T-helper 2 cell treated with Interferon-gamma antibody and Interleukin-4, amounts not matched to agents 5 μg/mL and 100 μg/mL, for 36 hours (primary cell): ENCODE measurements at places on chromosomes 5 and 9.

DNA sequence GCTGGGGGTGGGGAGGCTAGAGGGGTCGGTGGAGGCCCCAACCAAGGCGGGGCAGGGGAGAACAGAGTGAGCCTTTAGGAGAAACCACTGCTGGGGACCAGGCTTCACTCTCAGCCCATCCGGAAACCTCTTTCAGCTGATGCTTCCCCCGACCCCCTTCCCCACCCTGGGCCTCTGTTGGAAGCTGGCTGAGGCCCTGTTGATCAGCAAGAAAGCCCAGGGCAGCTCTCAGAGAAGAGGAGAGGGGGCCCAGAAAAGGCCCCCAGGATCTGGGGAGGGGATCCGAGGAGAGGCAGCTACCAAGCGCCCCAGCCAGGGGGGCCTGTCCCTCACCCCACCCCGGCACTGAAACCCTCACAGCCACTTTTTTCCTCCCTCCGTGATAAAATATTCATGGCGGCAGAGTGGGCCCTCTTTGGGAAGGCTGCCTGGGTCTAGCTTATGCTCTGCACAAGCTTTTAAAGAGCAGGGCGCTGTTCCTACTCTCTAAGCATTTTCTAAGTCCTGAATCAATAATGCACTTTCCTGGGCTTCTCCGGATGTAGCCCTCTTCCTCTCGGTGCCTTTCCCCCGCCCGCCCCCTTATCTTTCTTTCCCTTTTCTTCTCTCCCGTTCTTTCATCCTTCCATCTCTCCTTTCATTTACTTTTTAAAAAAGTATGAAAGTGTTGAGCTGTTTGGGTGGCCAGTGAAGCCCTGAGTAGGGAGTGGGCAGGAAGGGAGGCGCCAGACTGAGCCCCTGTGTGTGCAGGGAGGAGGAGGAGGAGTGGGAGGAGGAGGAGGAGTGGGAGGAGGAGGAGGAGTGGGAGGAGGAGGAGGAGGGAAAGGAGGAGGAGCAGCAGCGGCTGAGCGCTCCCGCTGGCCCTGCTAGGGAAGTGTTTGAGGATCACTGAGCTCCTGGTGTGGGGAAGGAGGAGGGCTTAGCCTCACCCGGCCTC, 23.5 kb downstream of the NTNG2 start:
- H3K4me3 ChIP-seq, result no peak overlapping the region
- no peaks in the 10 kb centered on the region for H3K4me1 ChIP-seq
- H3K27me3 ChIP-seq, result peaks cover 10% of the 10 kb centered on the region
- H3K36me3 ChIP-seq, result no peaks in the 10 kb centered on the region

GRCh38 chr5:9251379-9251980, 294.4 kb downstream of the SEMA5A start:
- H3K36me3 ChIP-seq, result no peaks in the 10 kb centered on the region
- DNase-seq, result no peak
- no peaks in the 10 kb centered on the region for H3K27me3 ChIP-seq
- no peak overlapping the region for H3K27ac ChIP-seq

DNA sequence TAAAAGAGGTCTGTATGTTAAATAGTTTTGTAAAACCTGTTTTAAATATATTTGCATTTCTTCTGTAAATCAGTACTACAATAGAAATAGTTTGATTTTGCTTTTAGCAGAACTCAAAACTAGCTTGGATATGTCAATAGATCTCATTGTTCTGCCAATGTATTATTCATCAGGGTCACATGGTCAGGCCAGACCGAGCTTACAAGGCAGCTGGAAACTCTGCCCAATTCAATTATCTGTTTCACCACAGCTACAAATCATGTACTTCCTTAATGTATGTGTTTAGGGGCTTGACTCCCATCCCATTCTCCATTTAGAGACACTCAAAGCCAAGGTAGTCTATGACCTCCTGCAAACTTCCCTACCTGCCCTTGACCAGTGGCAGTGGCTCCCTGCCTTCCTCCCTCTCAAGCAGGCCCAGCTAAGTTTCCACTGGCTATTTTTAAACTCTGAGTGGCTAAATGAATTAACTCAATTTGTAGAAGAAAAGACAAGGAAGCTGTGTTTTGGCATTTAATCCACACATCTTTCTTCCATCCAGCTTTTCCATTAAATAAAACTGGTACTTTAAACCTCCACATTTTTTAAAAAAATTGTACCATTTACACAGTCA, 46.4 kb upstream of the SELENOP start:
- H3K27me3 ChIP-seq, result peaks cover 16% of the 10 kb centered on the region
- no peak overlapping the region for H3K27ac ChIP-seq
- no peak for DNase-seq
- H3K4me1 ChIP-seq, result peaks cover 2% of the 10 kb centered on the region

DNA sequence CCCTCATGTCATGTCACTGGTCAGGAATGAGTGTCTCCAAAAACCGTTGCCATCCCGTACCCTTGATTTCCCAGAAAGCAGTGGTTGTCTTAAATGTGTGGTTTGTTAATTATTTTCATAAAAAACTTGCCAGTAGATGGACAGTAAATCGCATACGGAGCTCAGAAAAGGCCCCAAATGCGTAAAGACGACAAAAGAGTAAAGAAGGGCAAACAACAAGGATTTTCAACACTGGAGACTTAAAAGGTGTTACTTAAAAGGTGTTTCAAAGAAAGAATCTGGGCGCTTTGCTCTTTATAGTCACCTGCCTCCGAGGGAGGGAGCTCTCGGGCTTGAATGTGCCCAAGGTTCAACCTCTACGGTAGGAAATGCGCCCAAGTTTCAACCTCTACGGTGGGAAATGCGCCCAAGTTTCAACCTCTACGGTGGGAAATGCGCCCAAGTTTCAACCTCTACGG, 734 bp downstream of the KIF27 start:
- no peak for DNase-seq
- H3K36me3 ChIP-seq, result peaks cover 2% of the 10 kb centered on the region
- H3K27ac ChIP-seq, result peak overlapping the region; percentile 90

DNA sequence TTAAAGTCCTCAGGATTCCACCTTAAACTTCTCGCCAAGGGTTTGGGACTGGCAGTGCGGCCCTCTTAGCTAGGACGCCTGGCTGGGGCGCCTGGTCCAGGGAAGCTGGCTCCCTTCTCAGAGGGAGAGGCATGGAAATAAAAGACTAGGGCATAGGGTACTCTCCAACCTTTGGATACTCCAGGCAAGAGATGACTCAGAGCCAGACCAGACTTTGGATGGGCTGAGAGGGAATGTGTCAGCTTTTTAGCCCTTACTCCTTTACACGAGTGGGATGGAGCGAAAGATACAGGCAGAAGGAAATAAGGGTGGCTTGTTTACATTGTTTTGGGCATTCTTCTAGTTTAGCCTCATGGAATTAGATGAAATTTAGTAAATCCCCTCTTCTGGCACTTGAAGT, 48.2 kb downstream of the IL31RA start:
- H3K27me3 ChIP-seq, result peaks cover 5% of the 10 kb centered on the region
- H3K36me3 ChIP-seq, result no peaks in the 10 kb centered on the region
- DNase-seq, result no peak
- H3K4me1 ChIP-seq, result peaks cover 34% of the 10 kb centered on the region
- no peak overlapping the region for H3K4me3 ChIP-seq

DNA sequence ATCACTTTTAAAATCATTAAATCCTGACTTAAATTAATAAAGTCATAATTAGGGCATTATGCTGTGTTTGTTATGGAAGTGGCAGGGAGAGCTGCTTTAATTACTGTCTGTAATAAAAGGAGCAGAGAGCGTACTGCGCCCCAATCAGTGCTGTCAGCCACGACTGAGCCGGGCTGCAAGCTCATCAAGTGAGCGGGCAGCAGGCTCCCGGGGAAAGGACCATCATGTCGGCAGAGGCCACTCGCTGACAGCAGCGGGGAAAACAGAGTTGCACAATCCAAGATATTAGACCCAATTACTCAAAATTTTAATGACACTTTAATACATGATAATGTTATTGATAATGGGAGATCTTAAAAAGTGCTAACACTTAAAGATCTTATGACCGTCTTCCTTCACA, 181.6 kb downstream of the AP3B1 start:
- peaks cover 19% of the 10 kb centered on the region for H3K36me3 ChIP-seq
- H3K4me3 ChIP-seq, result no peak overlapping the region
- no peak overlapping the region for H3K27ac ChIP-seq

GRCh38 chr5:176819476-176819875, 9.1 kb downstream of the UNC5A start:
- no peaks in the 10 kb centered on the region for H3K36me3 ChIP-seq
- H3K4me1 ChIP-seq, result peaks cover 7% of the 10 kb centered on the region
- no peak for DNase-seq
- no peak overlapping the region for H3K27ac ChIP-seq
- no peak overlapping the region for H3K4me3 ChIP-seq
- H3K27me3 ChIP-seq, result peaks cover 53% of the 10 kb centered on the region

- H3K36me3 ChIP-seq, result no peaks in the 10 kb centered on the region
- H3K4me3 ChIP-seq, result no peak overlapping the region
- DNase-seq, result no peak
- no peak overlapping the region for H3K27ac ChIP-seq
These were observed 215.3 kb downstream of the TLR4 start for GRCh38 chr9:117919538-117919937.

DNA sequence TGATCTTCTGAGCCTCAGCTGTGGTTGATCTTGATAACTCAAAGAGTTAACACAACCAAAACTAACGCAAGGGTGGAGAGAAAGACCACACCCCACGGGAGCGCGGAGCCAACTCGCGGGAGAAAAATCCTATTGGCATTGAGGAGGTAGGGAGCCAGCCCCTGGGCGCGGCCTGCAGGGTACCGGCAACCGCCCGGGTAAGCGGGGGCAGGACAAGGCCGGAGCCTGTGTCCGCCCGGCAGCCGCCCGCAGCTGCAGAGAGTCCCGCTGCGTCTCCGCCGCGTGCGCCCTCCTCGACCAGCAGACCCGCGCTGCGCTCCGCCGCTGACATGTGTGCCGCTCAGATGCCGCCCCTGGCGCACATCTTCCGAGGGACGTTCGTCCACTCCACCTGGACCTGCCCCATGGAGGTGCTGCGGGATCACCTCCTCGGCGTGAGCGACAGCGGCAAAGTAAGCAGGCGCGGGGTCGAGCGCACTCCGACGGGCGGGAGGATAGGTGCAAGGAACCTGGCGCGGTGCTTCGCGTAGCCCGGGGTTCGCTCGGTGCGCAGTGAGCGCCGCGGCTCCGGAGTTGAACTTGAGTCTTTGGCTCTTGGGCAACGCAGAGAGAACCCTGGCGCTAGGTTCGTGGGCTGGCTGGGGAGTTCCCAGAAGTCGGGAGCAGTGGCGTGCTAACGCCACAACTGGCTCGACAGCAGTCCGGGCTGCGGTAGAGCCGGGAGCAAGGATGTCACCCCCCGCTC, at the start of gene GDA:
Gene GDA (plus strand): TSS at position 210 of the 745 bp plus-strand sequence. CDS start 120 bp downstream, at position 330.
- no peaks in the 10 kb centered on the region for H3K36me3 ChIP-seq
- no peak within 1 kb of the TSS for H3K4me3 ChIP-seq
- no peaks in the 10 kb centered on the region for H3K4me1 ChIP-seq
- DNase-seq, result no peak

DNA sequence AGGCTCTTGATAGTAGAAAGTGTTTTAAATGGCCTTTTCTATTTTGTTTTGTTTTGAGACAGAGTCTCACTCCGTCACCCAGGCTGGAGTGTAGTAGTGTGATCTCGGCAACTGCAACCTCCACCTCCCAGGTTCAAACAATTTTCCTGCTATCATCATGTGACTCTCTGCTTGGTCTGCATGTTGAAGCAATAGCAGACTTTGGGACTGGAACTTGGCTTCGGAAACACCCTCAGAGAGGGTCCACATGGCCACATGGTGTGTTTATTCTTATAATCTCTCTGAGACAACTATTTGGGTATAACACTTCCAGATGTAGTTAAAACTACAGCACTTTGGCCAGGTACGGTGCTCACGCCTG, 10.9 kb downstream of the SLC1A1 start:
- no peak overlapping the region for H3K27ac ChIP-seq
- DNase-seq, result no peak
- H3K27me3 ChIP-seq, result peaks cover 4% of the 10 kb centered on the region
- H3K4me1 ChIP-seq, result no peaks in the 10 kb centered on the region

GRCh38 chr5:125836256-125836655, 587.0 kb upstream of the GRAMD2B start:
- no peak overlapping the region for H3K27ac ChIP-seq
- no peaks in the 10 kb centered on the region for H3K4me1 ChIP-seq

GRCh38 chr5:107541400-107541799, 129.3 kb downstream of the EFNA5 start:
- no peak for DNase-seq
- H3K36me3 ChIP-seq, result no peaks in the 10 kb centered on the region
- no peak overlapping the region for H3K4me3 ChIP-seq
- H3K27me3 ChIP-seq, result peaks cover 13% of the 10 kb centered on the region

DNA sequence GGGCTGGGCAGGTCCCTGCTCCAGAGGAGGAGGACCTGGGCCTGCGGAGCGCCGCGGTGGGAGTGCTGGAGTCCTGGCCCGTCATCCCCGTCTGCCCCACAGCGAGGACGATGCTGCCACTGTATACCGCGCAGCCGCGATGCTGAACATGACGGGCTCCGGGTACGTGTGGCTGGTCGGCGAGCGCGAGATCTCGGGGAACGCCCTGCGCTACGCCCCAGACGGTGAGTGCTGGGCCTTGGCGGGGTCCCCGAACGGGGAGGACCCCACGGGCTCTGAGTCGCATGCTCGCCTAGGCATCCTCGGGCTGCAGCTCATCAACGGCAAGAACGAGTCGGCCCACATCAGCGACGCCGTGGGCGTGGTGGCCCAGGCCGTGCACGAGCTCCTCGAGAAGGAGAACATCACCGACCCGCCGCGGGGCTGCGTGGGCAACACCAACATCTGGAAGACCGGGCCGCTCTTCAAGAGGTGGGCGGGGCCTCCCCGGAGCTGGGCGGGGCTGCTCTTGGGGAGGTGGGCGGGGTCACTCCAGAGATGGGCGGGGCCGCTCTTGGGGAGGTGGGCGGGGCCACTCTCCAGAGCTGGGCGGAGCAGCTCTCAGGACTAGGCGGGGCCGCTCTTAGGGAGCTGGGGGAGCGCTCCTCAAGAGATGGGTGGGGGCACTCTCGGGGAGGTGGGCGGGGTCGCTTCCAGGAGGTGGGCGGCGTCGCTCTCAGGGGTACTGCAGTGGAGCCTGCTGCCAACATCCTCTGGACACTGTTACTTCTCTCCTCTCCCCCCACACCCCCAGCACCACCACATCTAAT, 13.1 kb downstream of the LRRC26 start:
- H3K27ac ChIP-seq, result no peak overlapping the region
- no peaks in the 10 kb centered on the region for H3K36me3 ChIP-seq
- peaks cover 6% of the 10 kb centered on the region for H3K4me1 ChIP-seq
- H3K4me3 ChIP-seq, result peak overlapping the region; percentile 46
- peak; percentile 58 for DNase-seq

DNA sequence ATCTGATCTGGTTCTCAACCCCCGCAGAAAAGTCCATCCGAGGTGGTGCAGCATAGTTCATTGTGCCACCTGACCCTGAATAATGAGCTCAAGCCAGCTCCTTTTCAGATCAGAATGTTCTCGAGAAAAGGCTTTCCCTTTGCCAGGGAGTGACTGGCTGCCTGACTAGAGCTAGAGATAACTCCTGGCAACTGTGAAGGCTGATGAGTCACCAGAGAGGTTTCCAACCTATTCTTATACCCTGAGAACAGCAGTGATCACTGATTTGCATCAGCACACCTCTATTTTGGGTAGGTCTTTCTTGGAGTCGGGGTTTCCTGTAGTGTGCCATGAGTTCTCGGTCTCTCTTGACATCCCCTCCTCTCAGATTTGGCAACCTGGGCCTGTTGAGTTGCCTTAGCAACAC, 127.9 kb downstream of the PIK3R1 start:
- peaks cover 4% of the 10 kb centered on the region for H3K36me3 ChIP-seq
- DNase-seq, result peak; percentile 66
- H3K27ac ChIP-seq, result no peak overlapping the region
- peaks cover 8% of the 10 kb centered on the region for H3K27me3 ChIP-seq
- no peak overlapping the region for H3K4me3 ChIP-seq
- peaks cover 49% of the 10 kb centered on the region for H3K4me1 ChIP-seq
